Stimulated activated CD8-positive, alpha-beta memory T cell treated with anti-CD3 and anti-CD28 coated beads, Interleukin-12 subunit alpha, Interleukin-12 subunit beta, amount 100 ng/mL, for 4 hours (primary cell): ENCODE measurements at places on chromosomes 11 and 22.

- DNase-seq = no peak
Measured at GRCh38 chr11:27312110-27312509, 50.9 kb downstream of the CCDC34 start.

DNA sequence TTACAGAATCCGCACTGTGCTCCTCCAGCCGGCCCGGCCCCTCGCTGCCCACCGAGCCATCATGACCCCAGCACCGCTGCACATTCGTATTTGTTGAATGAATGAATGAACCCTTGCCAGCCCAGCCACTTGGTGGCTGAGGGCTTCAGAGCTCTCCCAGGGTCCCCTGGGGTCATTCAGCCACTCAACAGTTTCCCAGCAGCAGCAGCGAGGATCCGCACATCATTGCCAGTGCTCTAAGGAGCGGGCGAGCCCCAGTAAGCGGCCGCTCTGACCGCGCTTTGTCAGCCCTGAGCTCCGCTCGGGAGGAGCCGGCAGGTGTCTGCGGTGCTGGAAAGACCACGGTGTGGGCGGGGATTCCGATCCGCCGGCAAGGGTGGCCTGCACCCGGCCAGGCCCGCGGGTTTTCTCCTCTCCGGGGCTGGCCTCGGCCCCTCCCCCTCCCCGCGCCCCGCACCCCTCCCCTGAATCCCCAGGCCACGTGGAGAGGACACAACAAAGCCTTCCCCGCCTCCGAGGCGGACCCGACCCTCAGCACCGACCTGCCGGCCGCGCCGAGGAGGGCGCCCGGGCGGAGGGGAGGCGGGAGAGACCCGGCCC lies 563 bp downstream of the BID start:
- peak; percentile 59 for DNase-seq

GRCh38 chr11:17314232-17314547 lies 37.4 kb upstream of the NCR3LG1 start:
- DNase-seq = no peak

DNA sequence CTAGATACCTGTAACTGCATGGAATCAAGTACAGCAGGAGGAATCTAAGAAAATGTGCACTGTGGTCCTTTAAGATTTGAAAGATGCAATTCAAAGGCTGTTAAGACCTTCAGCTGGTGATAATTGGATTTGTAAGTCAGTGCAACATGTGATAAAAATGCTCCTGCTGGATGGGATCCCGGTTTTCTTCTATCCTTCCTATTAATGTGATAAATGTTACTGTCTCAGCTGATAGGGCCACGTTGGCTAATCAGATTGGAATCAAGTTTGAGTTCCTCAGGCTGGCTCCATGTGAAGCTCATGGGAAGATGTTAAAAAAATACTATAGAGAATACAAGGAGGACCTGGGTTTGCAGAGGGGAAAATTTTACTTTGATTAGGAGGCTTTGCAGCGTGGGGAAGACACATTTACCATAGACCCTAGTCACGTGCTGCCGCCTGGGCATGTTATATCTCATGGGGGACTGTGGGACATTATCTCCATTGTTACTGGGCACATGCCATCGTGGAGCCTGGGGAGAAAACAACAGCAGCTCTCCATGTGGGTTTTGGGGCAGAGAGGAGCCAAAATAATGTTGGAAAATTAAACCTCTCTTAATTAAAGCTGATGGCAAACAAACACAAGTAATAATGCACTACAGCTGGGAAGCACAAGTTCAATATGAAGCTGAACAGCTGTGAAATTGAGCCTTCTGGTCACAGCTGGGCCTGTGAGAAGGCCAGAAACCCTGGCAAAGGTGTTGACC lies 652.5 kb downstream of the NTM start:
- no peak for DNase-seq

- DNase-seq = no peak
Measured at GRCh38 chr11:95891423-95892170, 32.3 kb downstream of the MTMR2 start.

DNA sequence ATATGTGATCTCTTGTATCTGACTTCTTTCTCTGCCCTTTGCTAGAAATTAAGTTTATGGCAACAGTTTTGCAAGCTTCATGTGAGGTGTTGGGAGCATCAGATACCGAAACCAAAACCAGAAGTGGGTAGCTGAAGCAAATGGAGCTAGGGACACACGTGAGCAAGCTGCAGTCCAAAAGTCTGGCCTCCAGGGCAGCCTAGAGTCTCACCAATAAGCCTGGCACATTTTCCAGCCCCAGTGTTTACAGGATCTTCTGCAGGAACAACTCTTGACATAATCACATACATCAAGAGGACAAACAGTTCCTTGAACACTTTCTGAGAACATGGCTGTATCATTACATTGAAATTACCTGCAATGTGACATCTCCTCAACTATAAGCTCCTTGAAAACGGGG lies 114.1 kb downstream of the LARGE1 start:
- DNase-seq = no peak

DNA sequence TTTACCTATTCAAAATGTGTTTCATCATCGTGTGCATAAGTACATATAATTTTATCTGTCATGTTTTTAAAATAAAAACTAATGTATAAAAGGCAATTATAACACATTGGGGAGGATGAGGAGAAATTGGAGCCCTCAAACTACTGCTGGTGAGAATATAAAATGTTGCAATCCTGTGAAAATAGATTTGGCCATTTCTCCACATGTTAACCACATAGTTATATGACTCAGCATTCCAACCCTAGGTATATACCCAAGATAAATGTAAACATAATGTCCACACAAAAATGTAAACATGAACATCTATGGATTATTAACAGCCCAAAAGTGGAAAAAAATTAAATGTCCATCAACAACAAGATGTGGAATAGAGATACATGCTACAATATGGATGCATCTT lies 928.0 kb upstream of the FAT3 start:
- DNase-seq = no peak

GRCh38 chr11:134120143-134120850 lies 51.4 kb downstream of the JAM3 start:
- no peak for DNase-seq

GRCh38 chr11:92206441-92206840 lies 18.2 kb upstream of the FAT3 start:
- no peak for DNase-seq

DNA sequence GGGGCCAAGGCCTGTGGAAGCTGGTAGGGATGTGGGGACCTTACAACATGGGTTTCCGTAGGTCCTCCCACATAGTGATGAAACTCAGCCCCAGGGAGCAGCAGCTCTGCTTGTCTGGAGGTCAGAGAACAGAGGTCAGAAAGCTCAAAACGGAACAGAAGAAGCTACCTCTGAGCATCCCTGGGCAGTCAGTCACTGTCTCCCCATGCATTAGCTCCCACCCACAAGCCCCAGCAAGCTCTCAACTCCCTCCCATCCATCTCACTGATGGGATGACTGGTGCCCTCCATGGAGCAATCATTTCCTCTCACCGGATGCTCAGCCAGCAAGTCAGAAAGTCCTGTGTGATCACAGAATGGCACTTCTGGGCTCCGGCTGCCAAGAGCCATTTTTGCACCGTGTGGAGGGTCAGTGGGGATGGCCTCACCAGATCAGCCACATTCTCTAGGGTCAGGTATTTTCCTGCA lies 1.9 kb downstream of the TPP1 start:
- no peak for DNase-seq

DNA sequence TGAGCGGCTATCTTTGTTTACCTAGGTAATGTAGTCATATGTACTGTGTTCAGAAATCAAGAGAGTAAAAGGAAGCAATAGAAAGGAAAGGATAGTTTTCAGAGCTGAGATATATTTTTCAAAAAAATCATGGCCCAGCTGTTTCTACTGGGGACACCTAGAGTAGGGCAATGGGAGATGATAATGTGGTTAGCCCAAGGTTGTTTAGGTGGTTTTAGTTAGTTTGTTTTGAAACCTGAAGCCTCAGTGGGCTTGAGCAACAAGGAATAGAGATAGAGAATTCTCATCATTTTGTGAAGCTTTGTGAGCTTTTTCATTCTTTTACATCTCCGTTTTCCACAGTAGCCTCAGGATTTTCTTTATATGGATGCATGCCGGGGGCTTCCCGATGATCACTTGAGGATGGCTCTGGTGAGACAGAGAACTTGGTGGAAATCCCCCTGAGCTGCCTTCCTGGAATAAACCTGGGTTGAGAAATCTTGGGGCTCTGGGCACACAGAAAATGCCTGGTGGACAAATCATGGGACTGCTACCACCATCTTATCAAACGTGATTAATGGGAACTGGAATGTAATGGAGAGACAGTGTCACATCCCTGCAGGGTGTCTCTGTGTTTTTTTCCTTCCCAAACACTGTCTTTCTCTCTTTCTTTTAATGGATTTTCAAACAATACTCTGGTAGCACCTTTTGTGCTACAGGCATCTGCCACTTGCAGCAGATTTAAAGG lies 49.0 kb downstream of the ARHGAP42 start:
- DNase-seq = no peak

DNA sequence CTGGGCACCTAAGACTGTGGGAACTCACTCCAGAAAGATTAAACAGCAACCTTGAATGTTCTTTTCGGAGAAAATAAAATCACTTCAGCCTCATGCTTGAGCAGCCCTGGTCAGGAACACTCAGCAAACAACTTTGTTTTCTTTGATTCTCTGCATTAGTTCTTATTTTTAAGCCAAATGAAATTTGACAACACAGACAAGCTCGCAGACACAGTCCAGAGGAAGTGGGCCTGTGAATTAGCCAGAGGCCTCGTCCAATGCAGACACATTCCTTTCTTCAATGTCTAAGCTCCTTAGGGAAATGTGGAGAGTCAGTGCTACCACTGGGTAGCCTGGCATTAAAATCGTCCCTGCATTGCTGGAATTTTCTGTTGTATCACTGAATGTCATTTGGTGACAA lies 62.9 kb upstream of the CSNK2A3 start:
- DNase-seq = no peak

DNA sequence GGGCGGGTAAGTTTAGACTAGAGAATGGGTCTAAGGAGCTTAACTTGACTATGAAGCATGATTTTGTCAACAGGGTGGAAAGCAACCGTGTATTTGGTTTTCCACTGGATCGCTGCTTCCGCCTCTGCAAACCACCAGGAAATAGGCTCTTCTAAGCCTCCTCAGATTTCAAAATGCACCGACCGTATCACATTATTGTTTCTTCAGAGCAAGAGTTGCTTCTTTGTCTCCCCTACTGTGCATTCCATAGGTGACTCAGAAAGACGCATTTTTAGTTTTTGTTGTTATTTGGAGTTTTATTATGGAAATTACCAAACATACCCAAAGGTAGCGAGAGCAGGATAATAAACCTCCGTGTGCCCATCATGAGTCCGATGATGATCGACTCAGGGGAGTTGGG lies 64.3 kb upstream of the RASD2 start:
- DNase-seq = no peak

- DNase-seq = no peak
Measured at GRCh38 chr22:49738566-49738965, 89.1 kb downstream of the BRD1 start.

DNA sequence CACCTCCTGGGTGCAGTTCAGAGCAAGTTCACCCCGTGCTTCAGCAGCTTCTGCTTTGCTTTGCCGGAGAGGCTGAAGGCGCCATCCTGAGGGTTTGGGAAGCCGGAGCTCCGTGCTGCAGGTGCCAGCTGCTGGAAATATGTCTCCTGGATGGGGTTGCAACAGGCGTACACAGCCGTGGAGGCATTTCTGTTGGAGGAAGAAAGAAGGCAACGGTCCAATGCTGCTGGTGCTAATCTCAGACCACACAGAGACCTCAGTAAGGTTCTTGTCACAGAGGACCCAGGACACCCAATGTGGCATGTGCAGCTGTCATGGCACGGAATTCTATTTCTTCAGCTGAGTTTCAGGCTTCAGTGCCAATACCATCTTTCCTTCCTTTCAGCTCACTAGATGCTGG lies 24.2 kb downstream of the ASPHD2 start:
- DNase-seq = no peak

- DNase-seq = no peak
Measured at GRCh38 chr11:12871241-12871640, 137.9 kb upstream of the RASSF10 start.

DNA sequence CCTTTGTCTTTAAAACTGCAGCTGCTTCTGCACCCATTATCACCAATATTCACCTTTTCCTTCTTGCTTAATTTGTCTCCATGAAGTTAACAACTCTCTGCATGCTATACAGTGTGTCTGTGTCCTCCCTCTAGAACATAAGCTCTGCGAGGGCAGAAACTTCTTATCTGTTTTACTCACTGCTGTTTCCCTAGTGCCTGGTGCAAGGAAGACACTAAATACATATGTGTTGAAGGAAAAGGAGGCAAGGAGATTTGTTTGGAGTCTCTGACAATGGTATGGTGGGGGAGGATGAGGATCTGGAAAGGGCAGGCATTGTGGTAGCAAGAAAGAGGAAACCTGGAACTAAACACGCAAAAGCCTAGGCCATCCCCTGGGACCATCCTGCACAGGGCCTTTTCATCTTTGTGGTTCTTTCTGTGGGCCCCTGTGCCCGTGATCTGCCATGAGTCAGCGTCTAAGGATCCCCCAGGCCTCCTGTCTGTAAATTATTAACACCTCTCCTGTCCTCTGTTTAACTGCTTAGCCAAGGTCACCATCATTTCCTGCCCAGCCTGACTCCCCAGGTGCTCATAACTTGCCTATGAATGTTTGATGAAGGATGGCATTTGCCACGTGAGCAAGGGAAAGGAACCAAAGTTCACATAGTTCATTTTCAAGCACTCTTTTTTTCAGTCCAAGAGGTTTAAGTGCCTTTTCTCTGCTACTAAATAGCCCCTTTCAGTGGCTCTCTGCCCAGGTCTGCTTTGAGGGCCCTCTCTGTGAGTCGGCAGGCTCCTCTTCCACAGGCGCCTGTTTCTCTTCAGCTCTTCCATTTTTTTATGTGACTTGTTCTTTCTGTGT lies 131.1 kb downstream of the RASSF10 start:
- DNase-seq = no peak

GRCh38 chr11:105906517-105906916 lies 115.5 kb downstream of the MSANTD4 start:
- DNase-seq = no peak

GRCh38 chr11:118168751-118169150 lies 7.7 kb downstream of the SCN2B start:
- no peak for DNase-seq

- DNase-seq = no peak
Measured at GRCh38 chr11:92211576-92212167, 12.9 kb upstream of the FAT3 start.

DNA sequence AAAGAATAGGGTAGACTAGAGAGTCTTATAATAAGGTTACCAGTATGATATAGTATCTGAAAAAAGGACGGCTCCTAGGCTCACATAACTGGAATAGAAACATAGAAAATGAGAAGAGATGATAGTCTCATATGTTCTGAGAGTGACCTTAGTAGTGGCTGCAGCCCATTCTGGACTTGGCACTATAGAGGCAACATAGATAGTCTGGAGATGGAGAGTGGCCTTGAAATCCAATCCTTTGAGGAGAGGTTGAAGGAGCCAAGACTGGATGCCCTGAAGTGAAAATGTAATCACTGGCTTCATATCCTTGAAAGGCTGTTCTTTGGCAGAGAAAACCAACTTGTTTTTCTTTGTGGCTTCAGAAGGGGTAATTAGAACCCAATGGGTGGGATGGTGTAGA lies 81.1 kb downstream of the STIM1 start:
- no peak for DNase-seq

GRCh38 chr11:96893988-96894387 lies 504.2 kb downstream of the JRKL start:
- DNase-seq = no peak
